ENCODE measurements at places on chromosomes 3 and 15. TPM values are rescaled to one million over a fixed set of nuclear protein-coding genes. Genes with fewer than 3 reads are reported as not detected.

Gene EFHB
- total RNA-seq, result not detected

Gene VILL
- 15.4 TPM for total RNA-seq

Gene TMEM266
- total RNA-seq, result not detected

Gene CAMK2N2
- 0.37 TPM for total RNA-seq

Gene LEKR1
- total RNA-seq, result 1.1 TPM

Gene CTXND1
- total RNA-seq, result not detected

Gene ARNT2
- total RNA-seq, result not detected

Gene SOX2
- not detected for total RNA-seq

Gene CCR3
- 2.0 TPM for total RNA-seq

Gene TTLL13
- total RNA-seq, result 1.1 TPM

Gene UNC13C
- not detected for total RNA-seq

Gene TEX55
- not detected for total RNA-seq

Gene ASTE1
- total RNA-seq, result 10.9 TPM

Gene C3orf85
- not detected for total RNA-seq

Gene TTBK2
- total RNA-seq, result 20.0 TPM

Gene UPK1B
- total RNA-seq, result not detected

Gene CASR
- not detected for total RNA-seq

Gene PODXL2
- total RNA-seq, result 2.2 TPM

Gene DGKG
- 0.20 TPM for total RNA-seq

Gene SLC12A1
- total RNA-seq, result not detected

Gene CPLX3
- total RNA-seq, result 0.35 TPM

Gene SNX33
- total RNA-seq, result 1.4 TPM

Gene SCAANT1
- total RNA-seq, result 1.3 TPM

Gene AGBL1
- total RNA-seq, result not detected

Gene C3orf52
- 2.6 TPM for total RNA-seq

Gene GRIP2
- total RNA-seq, result not detected

Gene GOLGA8G
- total RNA-seq, result not detected

Gene KLF15
- not detected for total RNA-seq

Gene OR5K4
- not detected for total RNA-seq

Gene TIPARP
- 42.8 TPM for total RNA-seq

Gene GRK7
- total RNA-seq, result not detected

Gene TIGIT
- 129 TPM for total RNA-seq

Gene SLC2A2
- not detected for total RNA-seq

Gene CAMP
- total RNA-seq, result not detected

Gene SAMMSON
- total RNA-seq, result not detected

Gene ABHD6
- 7.3 TPM for total RNA-seq

Gene KBTBD13
- not detected for total RNA-seq

Gene MYL3
- total RNA-seq, result not detected

Gene CHDH
- 1.0 TPM for total RNA-seq

Gene GPR171
- total RNA-seq, result 153 TPM

All from activated CD8-positive, alpha-beta memory T cell treated with anti-CD3 and anti-CD28 coated beads, Interleukin-2, amount 10 ng/mL, durations not matched to agents 7 days and 5 days (primary cell).